ENCODE measurements at places on chromosomes 13 and 19.

GRCh38 chr19:47711652-47712242, 1.5 kb upstream of the EHD2 start:
- no peak for DNase-seq

- no peak for DNase-seq
Observed at GRCh38 chr19:5343848-5344247, 3.2 kb upstream of the PTPRS start.

DNA sequence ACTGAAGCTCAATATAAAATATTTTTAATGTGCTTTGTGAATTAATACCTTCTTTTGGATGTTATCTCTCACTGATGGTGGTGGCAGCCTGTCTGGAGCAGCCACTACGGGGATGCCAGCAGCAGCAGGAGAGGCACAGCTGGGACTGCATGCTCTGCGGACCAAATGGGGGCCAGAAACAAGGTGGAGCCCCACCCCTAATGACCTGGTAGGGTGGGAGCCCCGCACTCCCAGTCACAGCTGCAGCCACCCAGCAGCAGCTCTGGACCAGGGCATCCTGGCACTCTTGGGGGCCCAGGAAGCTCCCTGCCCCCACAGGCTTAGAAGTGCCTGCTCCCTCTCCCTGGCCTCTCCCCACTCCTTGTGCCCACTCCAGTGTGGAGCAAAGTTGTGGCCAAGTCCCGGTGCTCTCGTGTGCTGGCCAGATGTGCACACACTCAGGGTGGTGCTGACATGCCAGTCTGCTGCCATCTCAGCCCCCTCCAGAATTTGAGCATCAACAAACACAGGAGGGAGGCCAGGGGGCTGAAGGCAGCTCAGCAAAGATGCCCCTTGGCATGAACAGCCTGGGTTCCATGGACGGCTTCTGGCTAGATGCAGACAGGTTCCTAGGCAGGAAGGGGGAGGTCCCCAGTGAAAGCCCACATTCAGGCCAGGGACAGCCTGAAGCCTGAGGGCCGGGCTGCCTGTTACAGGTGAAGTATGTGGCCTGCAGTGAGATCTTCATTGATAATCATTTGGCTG, 696.7 kb upstream of the SLITRK5 start:
- DNase-seq, result no peak

DNA sequence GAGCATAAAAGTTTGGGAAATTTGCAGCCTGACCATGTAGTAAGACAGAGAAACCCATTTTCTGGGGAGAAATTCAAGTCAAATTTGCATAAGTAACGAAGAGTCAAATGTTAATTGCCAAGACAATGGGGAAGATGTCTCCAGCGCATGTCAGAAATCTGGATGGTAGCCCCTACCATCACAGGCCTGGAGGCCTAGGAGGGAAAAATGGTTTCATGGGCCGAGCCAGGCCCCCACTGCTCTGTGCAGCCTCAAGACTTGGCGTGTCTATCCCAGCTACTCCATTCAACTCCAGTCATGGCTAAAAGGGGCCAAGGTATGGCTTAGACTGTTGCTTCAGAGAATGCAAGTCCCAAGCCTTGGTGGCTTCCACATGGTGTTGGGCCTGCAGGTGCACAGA, 269.8 kb downstream of the RFC3 start:
- no peak for DNase-seq

GRCh38 chr13:96481482-96481881, 391.6 kb downstream of the HS6ST3 start:
- DNase-seq, result no peak

- no peak for DNase-seq
Observed at GRCh38 chr19:1880611-1881392, 4.5 kb downstream of the ABHD17A start.

- no peak for DNase-seq
Observed at GRCh38 chr13:46492946-46493345, 60.0 kb upstream of the LRCH1 start.

DNA sequence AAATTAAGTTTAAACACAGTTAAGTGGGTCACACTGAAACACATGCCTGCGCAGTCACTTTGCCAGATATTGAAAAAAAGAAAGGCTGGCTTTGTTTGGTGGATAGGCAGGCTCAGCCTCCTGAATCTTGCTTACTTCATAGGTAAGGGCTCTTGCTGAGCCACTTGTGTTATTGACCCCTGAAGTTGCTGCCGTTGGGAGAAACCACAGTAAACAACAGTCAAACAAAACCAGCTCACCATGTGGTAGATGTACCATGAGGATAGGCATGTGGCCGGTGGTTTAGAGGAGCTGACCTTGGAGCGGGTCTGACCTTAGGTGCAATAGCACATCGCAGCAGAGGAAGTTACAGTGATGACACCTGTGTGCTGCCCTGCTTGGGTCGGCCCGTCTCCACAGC, 52.2 kb downstream of the SPATA13 start:
- DNase-seq, result no peak

DNA sequence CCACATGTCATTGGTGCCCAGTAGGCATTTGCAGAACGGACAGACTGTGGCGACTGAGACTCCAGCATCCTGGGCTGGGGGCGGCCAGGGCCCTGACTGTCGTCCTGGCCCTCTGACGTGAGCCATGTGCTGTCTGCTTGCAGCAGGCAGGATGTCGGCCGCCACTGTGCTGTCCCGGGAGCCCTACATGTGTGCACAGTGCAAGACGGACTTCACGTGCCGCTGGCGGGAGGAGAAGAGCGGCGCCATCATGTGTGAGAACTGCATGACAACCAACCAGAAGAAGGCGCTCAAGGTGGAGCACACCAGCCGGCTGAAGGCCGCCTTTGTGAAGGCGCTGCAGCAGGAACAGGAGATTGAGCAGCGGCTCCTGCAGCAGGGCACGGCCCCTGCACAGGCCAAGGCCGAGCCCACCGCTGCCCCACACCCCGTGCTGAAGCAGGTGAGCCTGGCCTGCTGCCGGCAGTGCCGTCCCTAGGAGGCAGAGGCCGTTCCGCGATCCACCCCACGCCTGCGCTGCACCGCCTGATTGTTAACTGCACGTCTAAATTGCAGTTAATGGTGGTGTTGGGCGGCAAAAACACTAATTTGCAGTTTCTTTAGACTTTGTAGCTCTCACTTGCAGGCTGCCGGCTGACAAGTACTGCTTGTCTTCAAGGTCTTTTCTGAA, 14.2 kb downstream of the TSSK6 start:
- DNase-seq, result no peak

DNA sequence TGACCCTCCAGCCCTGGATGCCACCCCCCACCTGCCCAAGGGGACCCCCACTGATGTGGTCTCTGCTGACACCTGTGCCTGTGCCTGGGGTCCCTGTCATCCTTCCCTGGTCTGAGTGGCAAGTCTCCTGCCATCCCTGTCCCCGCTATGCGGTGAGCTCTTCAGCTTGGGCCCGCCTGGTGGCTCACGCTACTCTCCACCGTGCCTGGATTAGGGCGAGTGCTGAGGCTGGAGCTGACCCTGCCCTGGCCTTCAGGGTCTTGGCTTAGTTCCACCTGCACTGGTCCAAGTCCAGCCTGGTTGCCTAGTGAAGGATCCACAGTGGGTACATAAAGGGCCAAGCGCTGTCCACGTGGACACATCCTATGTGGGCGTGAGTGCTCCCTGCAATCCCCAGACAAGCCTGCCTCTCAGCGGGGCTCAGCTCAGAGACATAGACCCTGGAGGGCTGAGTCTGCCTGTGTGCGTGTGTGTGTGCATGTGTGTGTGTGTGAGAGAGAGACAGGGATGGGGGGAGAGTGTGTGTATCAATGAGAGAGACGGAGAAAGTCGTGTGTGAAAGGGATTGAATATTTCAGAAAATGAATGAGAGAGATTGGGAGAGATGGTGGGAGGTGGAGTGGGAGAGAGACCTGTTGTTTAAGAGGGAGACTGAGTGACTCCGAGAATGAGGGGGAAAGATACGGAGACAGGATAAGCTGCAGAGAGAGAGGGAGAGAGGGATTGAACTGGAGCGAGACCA, 22.1 kb downstream of the WTIP start:
- DNase-seq, result no peak

- DNase-seq, result no peak
Observed at GRCh38 chr19:15609261-15609660, 5.8 kb upstream of the CYP4F8 start.

GRCh38 chr13:76656500-76656899, 229.7 kb downstream of the KCTD12 start:
- no peak for DNase-seq

- no peak for DNase-seq
Observed at GRCh38 chr19:18418029-18418482, 1.1 kb upstream of the SSBP4 start.

DNA sequence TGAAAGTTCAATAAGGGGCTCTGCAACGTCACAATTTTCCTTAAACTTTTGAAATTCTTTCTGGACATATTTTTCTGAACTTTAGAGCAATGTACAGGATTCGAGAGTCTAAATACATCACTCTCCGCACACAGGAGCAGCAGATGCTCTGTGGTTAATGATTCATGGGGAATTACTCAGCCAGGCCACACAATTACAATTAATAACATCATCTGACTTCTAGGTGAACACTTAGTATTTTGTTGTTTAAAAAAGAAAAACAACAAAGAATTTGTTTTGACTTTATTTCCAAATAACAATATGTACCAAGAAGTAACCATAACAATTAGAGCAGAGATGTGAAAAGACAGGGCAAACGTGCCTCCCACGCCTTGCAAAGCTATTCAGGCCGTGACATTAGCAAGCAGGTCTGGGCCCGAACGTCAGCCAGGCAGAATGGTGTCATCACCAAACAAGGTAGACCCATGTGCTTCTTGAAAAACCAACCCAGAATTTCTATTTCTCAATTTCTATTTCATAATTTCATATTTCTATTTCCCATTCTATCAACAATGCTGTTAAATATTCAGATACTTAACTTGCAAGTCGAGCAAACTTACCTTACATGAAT, 236.3 kb downstream of the COL4A1 start:
- DNase-seq, result no peak

GRCh38 chr19:23867895-23868294, 46.8 kb upstream of the ZNF726 start:
- DNase-seq, result no peak

DNA sequence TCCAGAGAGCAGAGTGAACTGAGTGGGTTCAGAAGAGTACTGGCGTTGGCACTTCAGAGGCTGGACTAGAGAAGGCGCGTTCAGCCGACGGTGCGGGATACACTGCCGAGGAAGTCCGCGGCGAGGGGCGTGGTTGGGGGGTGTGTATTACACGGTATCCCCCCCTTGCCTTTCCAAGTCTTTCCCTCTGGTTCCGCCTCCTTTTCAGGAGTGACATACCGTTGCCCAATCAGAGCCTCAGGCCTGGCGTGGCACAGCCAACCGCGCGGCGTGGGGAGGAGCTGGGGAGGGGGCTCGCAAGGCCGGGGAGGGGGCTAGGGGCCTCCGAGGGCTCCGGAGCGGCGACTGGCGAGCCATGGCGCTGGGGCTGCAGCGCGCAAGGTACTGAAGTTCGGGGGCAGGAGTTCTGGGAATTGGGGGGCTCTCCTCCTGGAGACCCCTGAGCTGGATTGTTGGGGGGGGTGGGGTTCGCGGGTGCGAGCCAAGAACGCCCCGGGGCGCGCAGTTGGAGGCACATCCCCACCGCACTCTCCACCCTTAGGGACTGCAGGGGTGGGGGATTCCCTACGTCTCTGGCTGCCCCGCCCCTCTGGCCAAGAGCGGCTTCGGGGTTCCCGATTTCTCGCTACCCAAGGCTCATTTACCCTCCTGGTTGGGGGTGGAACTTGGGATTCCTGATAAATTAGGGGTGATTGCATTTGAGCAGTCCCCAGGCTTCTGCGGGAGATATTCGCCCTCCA, at the start of gene HIF3A:
HIF3A (plus strand) TSS at position 321 of the 740 bp plus-strand sequence; CDS start at position 356, 35 bp downstream.
- DNase-seq, result no peak

DNA sequence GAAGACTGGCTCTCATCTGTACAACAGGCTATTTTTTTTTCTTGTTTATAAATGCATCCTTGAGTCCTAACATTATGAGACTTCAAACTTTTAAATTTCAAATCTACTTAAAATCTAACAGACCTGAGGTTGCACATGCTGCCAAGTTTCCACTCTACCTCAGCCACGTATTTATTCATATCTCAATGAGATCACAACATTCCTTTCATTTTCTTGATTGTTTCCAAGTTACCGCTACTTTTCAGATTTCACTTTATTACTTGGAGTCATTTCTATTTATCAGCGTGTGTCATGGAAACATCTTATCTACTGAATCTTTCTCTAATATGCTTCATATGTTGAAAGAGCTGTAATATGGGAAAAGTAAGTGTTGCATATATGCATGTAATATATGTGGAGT, 1257.5 kb upstream of the ATXN8OS start:
- no peak for DNase-seq

DNA sequence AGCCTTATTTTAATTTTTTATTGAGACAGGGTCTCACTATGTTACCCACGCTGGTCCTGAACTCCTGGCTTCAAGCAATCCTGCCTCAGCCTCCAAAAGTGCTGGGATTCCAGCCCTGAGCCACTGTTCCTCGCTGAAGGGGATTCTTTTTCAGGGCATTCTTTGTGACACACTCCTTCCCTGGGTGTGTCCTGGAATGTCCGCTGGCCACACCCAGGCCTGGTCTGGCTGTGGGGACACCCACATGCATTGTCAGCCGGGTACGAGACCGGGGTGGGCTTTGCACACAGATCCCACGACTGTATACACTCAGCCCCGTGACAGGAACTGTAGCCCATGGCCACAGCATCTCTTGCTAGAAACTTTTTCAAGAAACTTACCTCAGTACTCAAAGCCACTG, 34.4 kb upstream of the GATAD2A start:
- no peak for DNase-seq

DNA sequence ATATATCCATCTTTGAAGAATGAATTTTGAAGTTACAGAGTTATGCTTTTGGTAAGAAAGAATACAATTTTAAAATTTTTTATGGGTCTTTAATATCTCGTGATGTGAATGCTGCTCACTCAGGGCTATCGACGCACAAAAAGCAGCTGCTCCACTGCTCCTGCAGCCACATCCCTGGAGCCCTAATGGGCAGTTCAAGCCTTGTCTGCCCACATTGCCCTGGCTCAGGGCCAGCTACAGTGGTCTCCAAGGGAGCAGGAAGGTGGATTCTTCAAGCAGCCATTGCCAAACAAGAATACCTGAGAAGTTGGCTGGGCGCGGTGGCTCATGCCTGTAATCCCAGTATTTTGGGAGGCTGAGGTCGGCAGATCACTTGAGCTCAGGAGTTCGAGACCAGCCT, 85.8 kb downstream of the IPO5 start:
- no peak for DNase-seq

- DNase-seq, result peak; percentile 56
Observed at GRCh38 chr19:4456843-4457653, 546 bp downstream of the UBXN6 start.

GRCh38 chr13:30047154-30047874, 196.9 kb upstream of the UBL3 start:
- no peak for DNase-seq

All from effector CD8-positive, alpha-beta T cell (primary cell).